ENCODE measurements at places on chromosomes 11 and 22.

GRCh38 chr11:120167659-120168058 is 29.7 kb upstream of the TRIM29 start:
- DNase-seq = no peak

GRCh38 chr11:860234-861104 is 17.8 kb downstream of the TSPAN4 start:
- no peak for DNase-seq

- no peak for DNase-seq
Measured at GRCh38 chr22:24803064-24803542, 2.9 kb upstream of the SGSM1 start.

DNA sequence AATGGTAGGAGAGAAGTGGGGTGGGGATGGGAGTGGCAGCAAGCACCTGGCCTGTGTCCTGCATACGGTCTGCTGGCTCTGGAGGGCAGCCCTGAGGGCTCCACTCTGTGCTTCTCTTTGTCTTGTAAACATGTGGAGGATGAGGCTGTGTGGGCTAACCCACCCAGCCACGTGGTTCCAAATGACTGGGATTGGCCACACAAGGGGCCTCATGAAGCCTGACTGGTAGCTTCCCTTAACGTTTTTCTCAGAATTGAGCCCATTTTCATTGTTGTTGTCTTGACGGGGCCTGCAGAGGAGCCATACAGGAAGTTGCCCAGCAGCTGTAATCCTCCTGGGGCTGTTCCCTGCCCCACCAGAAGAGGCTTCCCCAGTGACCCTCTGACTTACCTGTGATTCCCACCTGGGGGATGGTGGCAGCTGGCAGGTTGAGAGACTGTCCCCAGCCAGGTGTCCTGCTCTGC is 18.0 kb downstream of the DERL3 start:
- no peak for DNase-seq

DNA sequence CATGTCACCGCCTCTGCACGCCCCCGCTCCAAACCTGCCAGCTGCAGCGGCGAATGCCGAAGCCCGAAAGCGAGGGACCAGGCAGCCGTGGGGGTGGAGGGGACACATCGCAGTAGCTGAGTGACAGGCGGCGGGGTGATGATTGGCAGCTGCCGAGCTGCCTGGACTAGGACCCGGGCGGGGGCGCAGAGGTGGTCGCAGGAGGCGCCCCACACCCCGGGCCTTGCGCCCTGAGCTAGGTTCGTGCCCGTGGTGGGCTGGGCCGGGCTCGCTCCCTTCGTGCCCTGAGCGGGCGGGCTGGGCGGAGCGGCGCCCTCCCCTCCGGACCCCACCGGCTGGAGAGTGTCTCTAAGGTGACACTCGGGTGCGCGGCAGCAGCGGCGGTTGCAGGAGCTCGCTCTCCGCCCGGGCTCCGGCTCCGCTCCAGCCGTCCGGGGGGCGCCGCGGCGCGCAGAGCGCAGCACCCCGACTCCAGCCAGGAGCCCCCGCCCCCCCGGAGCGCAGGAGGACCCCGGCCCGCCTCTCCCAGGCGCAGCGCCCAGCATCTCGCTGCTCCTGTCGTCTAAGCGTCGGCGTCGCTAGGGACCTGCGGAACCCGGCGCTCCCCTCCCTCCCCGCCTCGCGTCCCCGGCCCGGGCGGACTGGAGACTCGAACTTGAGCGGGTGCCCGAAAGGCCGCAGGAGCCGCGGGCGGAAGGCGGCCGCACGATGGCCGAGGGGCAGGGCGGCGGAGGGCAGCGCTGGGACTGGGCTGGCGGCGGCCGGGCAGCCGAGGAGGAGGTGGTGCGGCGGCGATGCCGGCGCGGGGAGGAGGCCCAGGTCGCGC is 14.5 kb upstream of the DGKZ start:
- no peak for DNase-seq

- no peak for DNase-seq
Measured at GRCh38 chr22:32950366-32950765, 107.8 kb downstream of the SYN3 start.

GRCh38 chr11:58919980-58920379 is 19.3 kb upstream of the GLYATL1 start:
- DNase-seq = no peak

DNA sequence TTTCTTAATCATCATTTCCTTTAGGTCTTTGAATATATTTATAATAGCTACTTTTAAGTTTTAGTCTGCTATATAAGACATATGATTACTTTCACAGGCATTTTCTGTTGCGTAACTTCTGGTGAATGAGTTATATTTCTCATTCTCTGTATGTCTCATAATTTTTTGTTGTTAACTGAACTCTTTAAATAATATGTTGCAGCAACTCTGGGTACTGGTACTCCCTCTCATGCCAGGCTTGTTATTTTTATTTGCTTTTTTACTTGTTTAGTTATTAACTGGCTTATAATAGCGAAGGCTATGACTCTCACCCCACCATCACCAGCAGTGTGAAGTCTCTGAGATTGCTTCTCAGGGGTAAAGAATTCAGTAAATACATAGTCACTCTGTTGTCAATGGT is 524.2 kb upstream of the CHORDC1 start:
- no peak for DNase-seq

DNA sequence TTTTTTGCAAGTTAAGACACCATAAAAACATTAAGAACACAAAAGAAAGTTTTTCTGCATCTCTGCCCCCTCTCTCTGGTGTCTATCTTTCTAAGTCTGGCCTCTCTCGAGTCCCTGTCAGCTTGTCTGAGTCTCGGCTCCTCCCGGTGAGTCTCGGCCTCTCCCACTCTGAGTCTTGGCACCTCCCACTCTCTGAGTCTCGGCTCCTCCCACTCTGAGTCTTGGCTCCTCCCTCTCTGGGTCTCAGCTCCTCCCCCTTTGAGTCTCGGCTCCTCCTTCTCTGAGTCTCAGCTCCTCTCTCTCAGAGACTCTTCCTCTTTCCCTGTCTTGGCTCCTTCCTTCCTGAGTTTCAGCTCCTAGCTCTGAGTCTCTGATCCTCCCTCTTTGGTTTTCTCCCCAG is 72.5 kb upstream of the AMPD3 start:
- no peak for DNase-seq

- no peak for DNase-seq
Measured at GRCh38 chr11:78110830-78111229, 28.6 kb downstream of the ALG8 start.
